ENCODE measurements at places on chromosomes 3 and 15.

- peak; percentile 51 for DNase-seq
Measured at GRCh38 chr3:73623346-73623745, 1.4 kb downstream of the PDZRN3 start.

GRCh38 chr15:66700412-66700801 lies 1.6 kb upstream of the SMAD6 start:
- no peak for DNase-seq

- peak; percentile 53 for DNase-seq
Measured at GRCh38 chr15:43067717-43068461, 37.9 kb downstream of the UBR1 start.

DNA sequence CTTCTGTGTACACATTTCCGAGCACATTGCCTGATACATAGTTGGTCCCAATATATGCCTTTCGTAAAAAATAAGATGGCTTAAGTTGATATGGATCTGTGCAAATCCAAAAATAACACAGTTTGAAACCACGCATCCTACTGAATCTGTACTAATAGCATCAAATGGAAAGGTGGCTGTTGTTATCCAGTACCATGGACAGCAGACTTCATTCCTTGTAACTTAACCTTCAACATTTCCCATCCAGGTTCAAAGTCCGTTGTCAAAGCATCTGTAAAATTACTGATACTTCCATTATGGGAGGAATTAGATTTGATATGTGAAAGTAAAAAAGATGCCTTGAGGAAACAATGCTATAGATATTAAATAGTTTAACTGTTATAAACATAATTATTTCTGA lies 65.5 kb upstream of the C3orf49 start:
- DNase-seq, result peak; percentile 44

GRCh38 chr3:56111606-56112304 lies 356.5 kb downstream of the ERC2 start:
- no peak for DNase-seq

- no peak for DNase-seq
Measured at GRCh38 chr3:47663630-47664240, 85.1 kb upstream of the CSPG5 start.

DNA sequence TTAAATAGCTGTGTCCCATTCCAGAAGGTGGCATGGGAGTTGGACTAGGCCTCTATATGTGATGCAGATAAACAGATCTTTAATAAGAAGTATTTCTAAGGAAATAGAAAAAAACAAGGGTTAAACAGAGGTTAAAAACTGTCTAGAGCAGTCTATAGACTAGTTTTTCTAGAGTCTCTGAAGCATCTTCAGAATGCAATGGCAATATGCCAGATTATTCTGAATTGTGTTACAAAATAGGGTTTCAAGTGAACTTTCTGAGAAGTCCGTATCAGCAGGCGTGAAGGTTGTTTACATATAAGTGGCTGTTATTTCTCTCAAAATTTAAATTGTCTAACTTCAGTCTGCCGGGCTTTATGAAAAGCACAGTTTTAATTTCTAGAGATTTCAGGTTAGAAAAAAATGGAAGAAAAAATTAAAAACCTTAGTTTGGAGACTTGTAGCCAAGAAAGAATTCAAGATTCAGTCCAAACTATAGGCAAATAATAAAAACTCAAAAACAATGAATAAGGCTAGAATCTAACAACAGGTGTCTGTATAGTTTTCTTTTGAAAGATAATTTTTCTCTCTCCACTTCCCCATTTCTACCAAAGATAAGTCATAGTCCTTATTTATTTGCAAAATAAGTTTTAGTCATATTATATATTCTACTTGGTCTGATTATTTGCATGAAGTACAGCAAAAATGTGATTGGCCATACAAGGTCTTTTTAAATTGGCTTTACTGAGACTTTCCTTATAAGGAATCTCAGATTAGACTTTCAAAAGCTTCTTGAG lies 55.2 kb downstream of the OSTN start:
- no peak for DNase-seq

- DNase-seq, result no peak
Measured at GRCh38 chr3:107684431-107684925, 161.7 kb downstream of the BBX start.

GRCh38 chr3:136141891-136142290 lies 54.2 kb downstream of the MSL2 start:
- peak; percentile 46 for DNase-seq

DNA sequence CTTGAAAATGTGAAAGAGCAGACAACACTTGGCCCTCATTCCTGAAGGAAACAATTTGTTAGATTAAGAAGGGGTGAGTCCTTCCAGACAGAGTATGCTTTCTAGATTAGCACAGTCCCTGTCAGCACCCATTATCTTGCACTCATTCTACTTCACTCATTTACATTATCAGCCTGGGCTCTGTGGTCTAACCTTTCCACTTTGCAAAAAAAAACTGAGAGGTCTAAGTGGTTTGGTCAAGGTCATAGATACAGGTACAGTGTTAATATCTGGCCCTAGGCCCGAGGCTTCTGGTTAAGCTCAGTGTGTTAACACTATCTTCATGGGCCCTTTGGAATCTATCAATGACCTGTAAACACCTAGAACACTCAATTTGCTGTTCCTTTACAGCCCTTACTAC lies 123.4 kb upstream of the LRRN1 start:
- no peak for DNase-seq

GRCh38 chr15:57086857-57087427 lies 168.5 kb downstream of the TCF12 start:
- no peak for DNase-seq

DNA sequence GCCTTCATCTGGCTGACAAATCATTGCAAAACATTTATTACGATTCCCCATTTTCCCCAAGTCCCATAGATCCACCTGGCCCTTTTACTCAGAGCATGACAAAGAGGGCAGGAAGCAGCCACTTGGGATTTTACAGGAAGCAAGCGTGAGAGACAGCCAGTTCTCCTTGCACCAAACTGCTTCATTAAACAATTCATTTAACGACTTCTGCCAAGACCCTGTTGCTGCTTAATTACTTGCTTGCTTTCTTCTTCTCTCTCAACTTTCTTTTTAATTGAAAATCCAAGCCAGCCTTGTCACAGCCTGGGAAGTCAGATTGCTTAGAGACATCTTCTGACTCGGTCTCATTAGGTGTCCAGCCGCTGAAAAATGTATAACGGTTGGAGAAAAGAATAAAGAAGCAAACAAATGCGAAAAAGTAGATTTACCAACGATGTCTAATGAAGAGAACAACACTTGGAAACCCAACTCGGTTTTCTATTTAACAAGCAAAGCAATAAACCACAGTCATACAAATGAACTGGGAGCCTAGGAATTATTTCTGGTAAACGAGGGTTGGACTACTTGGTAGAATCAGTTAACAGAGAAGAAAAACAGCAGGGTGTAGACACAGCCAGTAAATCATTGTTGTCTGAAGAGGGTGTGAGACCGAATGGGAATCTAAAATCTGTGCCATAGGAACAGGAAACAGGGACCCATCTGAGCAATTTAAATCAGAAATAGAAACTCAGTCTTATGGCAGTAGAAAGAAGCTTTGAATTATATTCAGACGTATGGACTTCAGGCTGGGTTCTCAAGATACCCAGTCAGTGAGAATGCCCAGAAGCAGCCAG lies 298.3 kb downstream of the LRRC3B start:
- no peak for DNase-seq

DNA sequence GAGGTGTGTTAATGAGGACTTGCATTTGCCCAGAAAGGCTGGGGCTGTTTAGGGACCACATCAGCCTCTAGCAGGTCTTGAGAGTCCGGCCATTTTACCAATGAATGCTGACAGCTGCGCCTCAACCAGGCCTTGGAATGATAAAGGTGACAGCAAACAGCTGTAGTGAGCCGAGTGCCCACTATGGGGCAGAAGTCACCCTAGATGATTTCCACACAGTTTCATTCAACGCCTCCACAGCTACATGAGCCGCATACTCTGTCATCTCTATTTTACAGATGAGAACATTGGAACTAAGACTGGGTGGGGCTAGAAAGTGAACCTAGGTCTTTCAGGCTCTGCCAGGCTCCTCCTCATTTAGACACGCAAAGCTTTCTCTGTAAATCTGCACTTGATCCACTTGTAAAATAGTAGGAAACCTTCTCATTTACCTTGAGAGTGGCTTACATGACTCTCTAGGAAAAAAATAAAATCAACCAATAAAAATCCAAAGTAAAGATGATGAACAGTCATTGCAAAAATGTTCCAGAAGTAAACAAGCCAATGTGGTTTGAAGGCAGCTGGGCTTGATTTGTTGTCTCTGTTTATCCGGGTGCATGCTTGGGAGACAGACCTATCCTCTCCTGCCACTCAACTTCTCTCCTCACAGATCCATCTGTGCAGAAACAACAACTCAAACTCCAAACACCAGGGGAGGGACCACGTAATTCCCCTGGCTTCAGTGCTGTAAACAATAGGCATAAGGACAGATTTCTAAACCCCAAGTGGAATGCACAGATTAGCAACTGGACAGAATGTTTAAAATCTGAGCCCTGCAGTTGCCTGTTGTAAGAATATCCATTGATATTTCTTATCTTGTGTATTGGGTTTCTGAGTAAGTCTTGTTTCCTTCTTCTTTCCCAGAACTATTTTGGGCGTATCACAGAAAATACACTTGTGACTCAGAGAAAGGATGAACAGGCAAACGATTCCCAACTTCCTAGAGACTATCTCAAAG lies 31.5 kb upstream of the LDHAL6B start:
- DNase-seq, result peak; percentile 85

DNA sequence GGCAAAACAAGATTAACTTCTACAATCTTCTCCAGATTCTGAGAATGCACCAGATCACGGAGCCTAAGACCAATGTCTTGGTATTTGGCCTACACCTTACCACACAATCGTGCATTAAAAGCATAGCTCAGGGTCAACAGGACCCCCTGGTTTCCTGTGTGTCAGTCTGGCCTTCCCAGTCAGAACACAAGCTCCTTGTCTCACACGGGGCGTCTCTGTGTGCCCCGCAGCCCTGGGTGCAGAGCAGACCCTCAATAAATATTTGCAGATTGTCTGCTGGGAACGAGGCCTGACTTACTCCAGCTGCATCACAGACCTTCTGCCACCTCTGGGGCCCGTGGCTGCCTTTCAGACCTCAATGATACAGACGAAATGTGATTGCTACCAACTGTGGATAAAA lies 82.5 kb upstream of the CTNNB1 start:
- DNase-seq, result no peak

GRCh38 chr3:134904776-134905646 lies 110.0 kb downstream of the EPHB1 start:
- no peak for DNase-seq
